HepG2 (cell line): ENCODE measurements at places on chromosomes 2 and 18.
A peak's percentile ranks its signal among the peaks of the same experiment; 100 is the strongest.

- no peak for DNase-seq
Observed at GRCh38 chr2:204065566-204065965, 129.0 kb downstream of the ICOS start.

- DNase-seq = no peak
Observed at GRCh38 chr2:15809404-15809803, 130.9 kb upstream of the MYCN start.

- DNase-seq = no peak
Observed at GRCh38 chr2:62364791-62365528, 141.0 kb downstream of the TMEM17 start.

GRCh38 chr2:40164736-40165508, 287.0 kb downstream of the SLC8A1 start:
- DNase-seq = no peak

DNA sequence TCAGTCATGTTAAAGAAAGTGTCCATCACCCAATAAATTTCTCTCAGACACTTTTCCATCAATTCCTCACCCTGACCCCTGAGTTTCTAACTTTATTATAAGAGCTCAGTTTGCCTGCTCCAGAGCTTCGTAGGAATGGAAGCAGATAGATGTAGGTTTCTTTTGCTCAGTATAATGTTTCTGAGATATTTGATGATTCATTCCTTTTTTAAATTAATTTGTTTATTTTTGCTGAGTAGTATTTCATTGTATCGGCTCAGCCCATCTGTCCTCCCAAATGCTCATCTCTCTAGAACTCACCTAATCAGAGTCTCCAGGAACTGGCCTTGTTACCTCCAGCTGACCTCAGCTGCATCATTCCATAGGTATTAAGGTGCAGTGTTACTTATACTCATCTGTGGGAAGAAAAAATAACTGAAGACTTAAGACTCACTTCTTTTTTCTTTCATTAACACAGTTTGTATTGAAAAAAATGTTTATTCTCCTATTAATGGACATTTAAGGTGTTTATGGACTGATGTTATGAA, 11.9 kb upstream of the BCL2L11 start:
- DNase-seq = no peak

GRCh38 chr2:77521548-77521891, 656 bp downstream of the LRRTM4 start:
- no peak for DNase-seq

DNA sequence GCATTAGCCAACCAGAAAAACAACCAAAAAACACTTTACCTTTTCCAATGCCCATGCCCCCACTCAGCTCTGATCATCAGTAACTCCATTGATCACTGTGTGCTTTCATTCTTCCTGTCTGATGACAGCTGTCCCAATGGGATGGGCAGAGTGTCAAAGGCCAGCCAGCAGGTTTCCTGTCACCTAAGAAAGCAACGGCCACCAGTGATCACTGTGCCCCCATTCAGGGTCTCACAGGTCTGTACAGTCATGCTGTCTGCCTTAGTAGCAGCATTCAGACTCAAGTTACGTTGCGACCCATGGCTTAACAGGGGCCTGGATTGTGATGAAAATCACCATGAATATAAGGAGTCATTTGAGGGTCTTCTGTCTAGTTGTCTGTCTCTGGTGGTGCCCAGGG, 184.5 kb downstream of the MGAT5 start:
- no peak for DNase-seq

GRCh38 chr2:26946841-26947784, 23.3 kb upstream of the MAPRE3 start:
- DNase-seq = peak; percentile 35

DNA sequence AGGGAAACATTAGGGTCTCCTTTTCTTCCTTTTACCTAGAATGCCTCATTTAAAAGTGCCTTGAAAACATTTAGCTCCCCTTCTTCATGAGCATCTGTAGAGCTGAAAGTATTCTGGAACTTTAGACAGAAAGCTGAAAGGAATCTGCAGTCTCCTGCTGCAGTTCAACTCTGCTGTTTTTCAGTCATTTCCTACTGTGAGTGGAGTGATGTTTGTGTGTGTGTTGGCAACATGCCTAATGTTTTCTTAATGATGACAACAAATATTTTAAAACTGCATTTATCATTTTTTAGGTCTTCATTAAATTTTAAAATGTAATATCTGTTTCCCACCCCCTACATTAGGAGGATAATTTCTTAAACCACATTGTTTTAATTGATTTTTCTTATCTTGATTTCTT, 66.6 kb downstream of the TWSG1 start:
- no peak for DNase-seq

DNA sequence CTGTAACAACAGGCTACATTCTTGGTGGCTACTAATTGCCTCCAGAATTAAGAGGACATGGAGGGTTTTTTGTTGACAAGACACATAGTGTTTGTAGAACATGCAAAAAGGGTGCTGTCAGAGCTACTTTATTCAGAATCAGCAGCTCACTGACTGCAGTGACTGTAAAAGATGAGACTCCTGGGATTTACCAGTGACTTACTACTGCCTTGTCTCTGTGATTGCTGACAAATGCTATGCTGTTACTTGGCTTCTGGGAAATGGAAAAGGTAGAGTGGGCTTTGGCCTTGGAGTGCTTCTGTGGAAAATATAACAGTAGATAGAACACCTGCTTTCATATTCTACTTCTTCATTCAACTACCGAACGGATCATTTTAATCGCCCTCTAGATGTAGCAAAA, 47.8 kb downstream of the GREB1L start:
- DNase-seq = no peak

- no peak for DNase-seq
Observed at GRCh38 chr18:54183390-54183789, 41.1 kb downstream of the MBD2 start.

- DNase-seq = no peak
Observed at GRCh38 chr18:8965398-8965797, 137.1 kb upstream of the NDUFV2 start.

DNA sequence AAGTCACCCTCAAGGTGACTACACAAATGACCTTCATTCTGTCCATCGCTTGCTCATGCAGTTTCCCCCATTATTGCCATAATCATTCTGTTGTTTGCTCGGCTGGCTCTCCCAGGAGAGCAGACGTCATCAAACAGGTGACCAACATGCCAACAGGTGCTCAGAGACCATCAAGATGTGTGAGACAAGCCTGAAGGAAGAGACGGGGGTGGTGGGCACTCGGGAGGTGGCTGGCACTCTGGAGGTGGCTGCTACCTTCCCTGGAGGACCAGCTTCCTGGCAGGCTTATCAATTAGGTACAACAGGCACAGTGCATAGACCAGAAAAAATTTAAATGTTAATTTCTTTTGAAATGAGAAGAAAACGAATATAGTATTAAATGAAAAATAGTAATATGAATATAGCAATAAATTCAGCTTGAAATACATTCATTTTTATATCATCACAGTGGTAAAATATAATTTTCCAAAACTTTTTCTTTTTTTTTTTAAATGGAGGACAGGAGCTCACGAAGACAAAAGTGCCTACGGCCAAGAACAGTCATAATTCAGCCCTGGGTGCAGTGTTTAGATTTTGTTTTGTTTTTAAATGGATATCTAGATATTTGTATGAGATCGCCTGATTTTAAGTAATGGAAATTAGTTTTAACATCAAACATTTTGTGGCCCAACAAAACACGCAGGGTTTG, 16.9 kb upstream of the HAAO start:
- no peak for DNase-seq

GRCh38 chr2:121429927-121430520, 100.7 kb upstream of the RNU4ATAC start:
- DNase-seq = no peak

GRCh38 chr2:212005085-212005671, 533.4 kb downstream of the ERBB4 start:
- peak; percentile 13 for DNase-seq

DNA sequence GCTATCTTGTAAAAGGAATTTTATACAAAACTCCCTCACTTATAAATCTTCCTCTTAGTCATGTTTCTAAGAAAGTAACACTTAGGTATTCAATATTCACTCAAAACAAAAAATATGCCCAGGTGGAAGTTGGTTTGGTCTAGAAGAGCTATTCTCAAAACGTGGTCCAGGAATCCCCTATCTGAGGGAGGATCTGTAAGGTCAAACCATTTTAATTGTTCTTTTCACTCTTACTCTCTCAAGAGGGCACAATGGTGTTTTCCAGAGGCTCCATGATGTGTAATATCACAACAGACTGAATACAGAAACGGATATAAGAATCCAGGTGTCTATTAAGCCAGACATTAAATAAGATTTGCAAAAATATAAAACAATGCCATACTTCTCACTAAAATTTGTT, 9.9 kb downstream of the MOB1A start:
- DNase-seq = no peak

- no peak for DNase-seq
Observed at GRCh38 chr2:11621410-11621809, 48.6 kb downstream of the NTSR2 start.

GRCh38 chr2:4937550-4937949, 754.6 kb upstream of the SOX11 start:
- DNase-seq = no peak

GRCh38 chr18:57025540-57025939, 121.3 kb upstream of the BOD1L2 start:
- no peak for DNase-seq

- peak; percentile 34 for DNase-seq
Observed at GRCh38 chr2:229715895-229716507, 1.6 kb upstream of the DNER start.

GRCh38 chr2:152505495-152505906, 170.5 kb downstream of the FMNL2 start:
- DNase-seq = no peak

- no peak for DNase-seq
Observed at GRCh38 chr2:136486115-136486514, 279.2 kb upstream of the THSD7B start.

DNA sequence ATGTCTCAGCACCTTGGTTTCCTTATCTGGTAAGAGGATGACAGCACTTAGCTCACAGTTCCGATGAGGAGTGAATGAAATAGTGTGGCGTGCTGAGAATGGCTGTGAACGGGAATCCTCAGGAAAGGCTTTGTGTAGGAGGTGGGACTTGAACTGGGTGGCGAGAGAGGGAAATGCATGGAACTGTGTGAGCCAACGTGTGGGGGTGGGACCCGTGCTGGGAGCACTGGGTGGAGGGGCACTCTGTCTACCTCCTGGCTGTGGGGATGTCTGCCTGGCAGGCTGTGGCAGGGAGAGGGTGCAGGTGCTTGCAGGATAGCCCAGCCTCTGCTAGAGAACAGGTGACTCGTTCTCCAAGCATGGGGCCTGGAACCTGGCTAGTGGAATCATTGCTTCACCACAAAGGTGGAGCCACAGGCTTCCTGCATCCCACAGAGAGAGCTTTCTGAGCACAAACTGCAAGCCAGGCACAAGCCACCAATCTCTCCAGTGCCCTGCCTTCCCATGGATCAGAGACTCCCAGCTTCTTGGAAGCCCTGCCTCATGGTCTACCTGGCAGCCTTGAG, 145.2 kb downstream of the CELF4 start:
- DNase-seq = no peak

- no peak for DNase-seq
Observed at GRCh38 chr2:223723954-223724411, 113.4 kb downstream of the AP1S3 start.

DNA sequence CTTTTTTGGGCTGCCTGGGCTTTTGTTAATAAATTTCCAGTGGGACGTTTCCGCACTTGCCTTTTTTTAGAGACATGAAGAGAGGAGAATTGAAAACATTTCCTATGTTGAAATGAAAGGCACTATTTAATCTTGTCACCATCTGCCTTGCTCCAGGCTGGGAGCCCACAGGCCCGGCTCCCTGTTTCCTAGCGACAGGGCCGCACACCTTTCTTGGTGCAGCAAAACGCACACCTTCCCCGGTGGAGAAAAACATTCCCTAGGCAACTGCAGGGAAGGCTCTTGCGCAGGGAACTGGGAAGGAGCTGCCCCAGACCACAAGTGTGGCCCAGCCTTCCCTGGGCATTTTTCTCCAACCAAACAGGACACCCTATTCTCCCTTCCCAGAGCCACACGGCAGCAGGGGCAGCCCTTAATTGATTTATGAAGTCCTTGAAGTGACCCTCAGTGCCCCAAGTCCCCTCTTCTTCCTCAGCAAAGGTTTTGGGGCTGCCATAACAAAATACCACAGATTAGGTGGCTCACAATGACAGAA, 132.9 kb upstream of the MSH6 start:
- no peak for DNase-seq

GRCh38 chr2:235614176-235614860, 120.5 kb downstream of the AGAP1 start:
- DNase-seq = no peak

DNA sequence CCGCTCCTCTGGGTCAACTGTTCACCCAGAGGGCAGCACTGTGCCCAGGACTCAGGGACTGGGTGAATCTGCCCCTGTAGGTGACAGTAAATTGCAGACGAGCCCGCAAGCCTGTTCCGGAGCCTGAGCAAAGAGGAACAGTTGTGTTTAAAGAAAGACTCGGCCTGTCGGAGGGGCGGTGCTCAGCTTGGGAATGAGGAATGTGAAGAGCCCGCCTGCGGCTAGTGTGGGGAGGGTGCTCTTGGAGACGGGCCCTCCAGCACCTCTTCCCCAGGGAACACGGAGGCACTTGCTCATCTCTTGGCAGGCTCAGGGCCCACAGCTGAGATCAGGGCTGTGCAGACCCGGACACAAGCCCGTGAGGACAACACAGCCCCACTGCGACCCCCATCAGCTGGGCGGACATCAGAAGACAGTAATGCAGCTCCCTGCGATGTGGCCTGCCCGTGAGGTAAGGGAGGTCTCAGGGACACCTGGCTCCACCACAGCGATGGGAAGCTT, 299.0 kb downstream of the NDUFA10 start:
- no peak for DNase-seq
